Stimulated activated CD8-positive, alpha-beta memory T cell treated with anti-CD3 and anti-CD28 coated beads, Interleukin-4, amount 100 ng/mL, for 24 hours (primary cell): ENCODE measurements at places on chromosomes 3 and 15.

DNA sequence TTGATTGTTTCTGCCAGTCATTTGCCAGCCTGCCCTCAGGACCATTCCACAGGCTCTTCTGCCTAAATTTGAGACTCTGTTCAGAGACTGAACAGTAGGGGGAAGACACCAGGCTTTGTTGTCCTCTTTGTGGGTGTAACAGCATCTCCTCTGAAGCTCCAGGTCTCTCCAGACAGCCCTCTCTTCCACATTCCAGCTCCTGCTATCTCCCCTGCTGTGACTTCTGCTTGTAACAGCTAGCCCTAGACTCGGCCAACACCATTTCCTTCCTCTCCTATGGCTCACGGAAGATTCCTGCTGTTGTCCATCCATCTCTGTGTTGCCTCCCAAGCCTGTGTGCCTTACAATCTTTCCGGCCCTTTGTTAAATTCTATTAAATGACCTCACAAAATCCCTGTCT is 40.2 kb downstream of the SUCLG2 start:
- no peak for DNase-seq

- no peak for DNase-seq
Observed at GRCh38 chr3:47412842-47413520, 32.2 kb downstream of the PTPN23 start.

GRCh38 chr15:47961401-47962090 is 159.2 kb upstream of the SLC24A5 start:
- DNase-seq = no peak

GRCh38 chr15:58136731-58137130 is 1.4 kb upstream of the AQP9 start:
- DNase-seq = no peak
